D341Med (cell line): ENCODE measurements at places on chromosomes 5 and 9.

DNA sequence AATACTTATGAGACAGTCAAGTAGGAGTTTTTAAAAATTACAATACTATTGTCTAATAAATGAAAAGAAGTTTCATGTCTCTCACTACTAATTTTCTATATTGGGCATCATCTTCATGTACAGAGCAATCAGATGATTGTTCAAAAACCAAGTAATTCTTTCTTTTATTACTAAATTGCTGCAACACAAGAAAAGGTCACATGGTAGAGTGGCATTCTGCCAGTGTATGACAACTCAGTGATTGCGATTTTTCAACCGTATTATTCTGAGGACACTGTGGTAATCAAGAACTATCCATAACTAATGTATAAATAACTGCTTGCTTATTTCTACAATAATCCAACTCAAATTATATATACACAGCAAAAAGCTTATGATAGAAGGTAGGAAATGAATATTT lies 96.7 kb upstream of the GRHPR start:
- DNase-seq, result no peak

GRCh38 chr9:95971815-95972214 lies 96.3 kb downstream of the ERCC6L2 start:
- no peak for DNase-seq

GRCh38 chr9:137575716-137576411 lies 2.9 kb downstream of the DPH7 start:
- no peak for DNase-seq

DNA sequence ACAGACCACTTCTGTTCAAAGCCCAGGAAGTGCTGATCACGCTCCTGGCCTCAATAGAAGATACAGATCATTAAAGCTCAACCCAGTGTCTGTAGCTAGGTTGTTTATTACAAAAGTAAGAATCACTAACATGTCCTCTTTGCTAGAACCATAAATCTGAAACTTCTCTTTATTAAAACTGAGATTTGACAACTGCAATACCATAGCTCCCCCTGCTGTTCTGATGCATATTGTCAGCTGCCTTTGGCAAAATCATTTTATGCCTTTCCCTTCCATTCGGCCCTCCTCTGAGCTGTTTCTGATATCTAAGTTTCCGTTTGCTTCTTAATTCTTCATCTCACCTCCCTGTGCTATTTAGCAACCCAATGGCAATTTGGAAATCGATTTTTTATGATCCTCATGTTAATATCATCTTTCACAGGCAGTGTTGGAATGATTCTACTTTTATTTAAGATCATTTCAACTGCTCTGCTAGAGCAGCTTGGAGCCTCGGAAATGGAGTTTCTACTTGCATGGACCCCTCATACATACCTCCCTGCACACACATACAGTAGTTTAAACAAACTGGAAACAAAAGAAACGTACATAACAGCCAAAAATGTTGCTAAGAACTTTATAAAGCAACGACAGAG lies 998.8 kb downstream of the MAT2B start:
- DNase-seq, result peak; percentile 48

DNA sequence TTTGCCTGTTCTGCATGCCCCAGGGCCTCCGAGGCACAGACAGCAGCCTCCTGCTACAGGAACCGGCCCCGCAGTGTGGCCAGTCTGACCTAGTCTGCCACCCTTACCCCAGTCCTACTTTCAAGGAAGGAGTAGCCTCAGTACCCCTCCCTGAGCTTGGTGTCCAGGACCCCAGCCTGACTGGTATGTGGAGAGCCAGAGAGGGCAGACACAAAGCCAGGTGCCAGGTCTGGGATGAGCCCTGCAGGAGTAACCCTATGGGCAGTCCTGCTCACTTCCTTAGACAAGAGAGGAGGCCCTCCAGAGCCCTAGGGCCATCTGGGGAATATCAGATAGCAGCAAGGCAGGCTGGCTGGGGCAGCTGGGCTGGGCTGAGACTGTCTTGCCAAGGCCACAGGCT lies 67.8 kb downstream of the NRG2 start:
- DNase-seq, result no peak

DNA sequence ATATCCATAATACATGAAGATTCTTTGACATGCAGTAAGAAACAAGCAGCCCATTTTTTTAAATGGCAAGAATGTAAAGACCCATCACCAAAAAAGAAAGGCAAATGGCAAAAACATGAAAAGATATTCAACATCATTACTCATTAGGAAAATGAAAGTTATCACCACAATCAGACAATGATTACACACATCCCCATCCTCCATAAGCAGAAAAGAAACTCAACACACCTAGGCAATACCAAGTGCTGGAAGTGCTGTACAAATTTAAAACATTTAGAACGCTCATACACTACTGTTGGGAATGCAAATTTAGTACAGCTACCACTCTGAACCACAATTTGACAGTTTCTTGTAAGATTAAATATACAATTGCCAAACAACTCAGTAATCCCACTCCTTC lies 466.7 kb downstream of the ACTL7B start:
- no peak for DNase-seq

DNA sequence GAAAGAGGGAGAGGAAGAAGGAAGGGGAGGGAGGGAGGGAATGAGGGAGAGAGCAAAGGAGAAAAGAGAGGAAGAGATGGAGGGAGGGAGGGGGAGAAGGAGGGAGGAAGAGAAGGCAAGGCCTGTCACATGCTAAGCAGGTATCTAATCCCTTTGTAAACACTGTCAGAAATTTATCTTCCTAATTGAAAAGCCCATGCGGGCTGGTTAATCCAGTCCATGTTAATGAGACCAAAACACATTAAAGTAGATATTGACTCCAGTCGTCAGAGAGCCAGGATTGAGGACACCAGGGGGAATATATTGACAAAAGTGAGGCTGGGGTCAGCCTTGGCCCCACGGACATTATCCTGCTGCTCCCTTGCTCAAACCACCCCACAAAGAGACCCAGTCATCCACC lies 37.4 kb upstream of the ALDH1B1 start:
- DNase-seq, result peak; percentile 51

- DNase-seq, result no peak
Observed at GRCh38 chr9:16675131-16675530, 195.3 kb downstream of the BNC2 start.

DNA sequence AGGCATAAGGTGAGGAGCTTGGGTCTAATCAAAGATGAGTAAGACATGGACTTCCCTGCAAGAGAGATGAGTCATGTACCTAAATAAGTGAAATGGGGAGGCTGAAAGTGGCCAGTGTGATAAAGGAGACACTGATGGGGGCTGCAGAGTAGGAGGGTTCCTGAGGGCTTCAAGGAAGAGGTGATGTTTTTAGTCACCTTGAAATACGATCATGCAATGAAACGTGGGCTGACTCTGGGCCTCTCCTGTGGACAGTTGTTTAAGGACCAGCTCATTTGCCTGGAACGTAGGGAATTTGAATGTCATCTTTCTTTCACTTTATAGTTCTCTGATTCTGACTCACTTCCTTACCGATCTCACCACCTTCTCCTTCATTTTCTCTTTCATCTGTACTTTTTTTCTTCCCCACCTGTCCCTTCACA lies 49.6 kb upstream of the CPLX2 start:
- no peak for DNase-seq

DNA sequence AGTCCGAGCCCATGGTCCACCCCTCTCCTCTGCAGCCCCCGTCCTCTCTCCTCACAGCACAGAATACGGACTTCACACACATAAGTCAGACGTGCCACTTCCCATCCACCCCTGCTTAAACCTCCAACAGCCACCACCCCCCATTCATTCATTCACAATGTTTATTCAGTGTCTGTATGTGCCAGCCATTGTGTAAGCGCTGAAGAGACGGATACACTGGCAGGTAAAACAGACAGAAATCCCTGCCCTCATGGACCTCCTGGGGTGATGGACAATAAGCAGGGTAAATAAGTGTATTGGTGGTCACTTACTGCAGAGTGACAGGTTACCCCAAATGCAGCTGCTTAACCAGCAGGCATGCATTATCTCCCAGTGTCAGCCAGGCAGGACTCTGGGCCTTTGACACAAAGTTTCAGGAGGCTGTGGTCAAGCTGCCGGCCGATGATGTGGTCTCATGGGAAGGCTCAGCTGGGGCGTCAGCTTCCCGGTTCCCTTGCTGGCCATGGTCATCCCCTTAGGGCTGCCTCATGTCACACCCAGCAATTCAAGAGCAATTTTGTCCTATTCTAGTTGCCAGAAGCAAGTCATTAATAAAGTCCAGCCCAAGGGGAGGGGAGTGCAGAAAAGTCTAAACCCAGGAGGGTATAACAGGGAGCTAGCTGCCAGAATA lies 1.8 kb upstream of the PAXX start:
- DNase-seq, result no peak

DNA sequence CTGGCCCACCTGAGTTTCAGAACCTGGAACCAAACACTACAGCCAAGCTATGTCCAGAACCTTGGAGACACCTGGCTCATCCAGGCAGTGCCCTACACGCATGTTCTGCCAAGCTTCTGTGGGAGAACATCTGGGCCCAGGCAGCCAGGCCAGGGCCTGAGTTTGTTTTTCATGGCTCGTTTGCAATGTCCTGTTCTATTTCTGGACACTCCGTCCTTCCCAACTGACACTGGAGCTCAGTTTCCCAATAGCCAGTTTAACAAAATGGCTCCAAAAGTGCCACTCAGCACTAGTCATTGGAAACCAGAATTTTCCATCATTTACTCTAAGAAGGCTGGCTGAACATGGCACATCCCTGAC lies 38.6 kb downstream of the SH3RF2 start:
- no peak for DNase-seq

GRCh38 chr5:111942661-111943401 lies 185.8 kb upstream of the NREP start:
- no peak for DNase-seq

DNA sequence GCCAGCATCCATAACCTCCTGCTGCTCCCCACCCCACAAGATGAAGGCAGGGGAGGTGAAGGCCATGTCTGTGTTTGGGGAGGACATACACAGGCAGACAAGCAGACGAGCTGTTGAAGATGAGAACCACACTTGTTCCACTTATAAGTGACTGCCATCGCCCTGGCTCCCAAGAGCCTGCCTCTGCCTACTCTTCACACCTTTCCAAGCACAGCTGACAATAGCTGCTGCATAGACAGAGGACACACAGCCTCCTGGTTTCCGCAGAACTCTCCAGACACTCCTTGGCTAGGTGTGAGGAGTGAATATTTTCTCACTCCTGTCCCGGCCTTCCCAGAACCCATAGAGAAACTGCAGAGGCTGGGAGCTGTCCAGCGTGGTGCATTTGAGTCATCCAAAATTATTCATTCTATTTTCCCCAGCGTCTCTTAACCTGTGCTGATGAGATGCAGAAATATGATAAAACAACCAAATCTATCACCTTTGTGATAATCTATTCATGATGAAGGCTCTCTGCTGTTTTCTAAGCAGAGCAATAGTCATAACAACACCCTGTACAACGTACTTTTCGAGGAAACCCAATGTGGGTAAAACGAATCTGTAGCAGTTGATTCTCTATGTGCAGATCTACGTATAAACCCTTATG lies 24.7 kb downstream of the KLF9 start:
- no peak for DNase-seq

- DNase-seq, result no peak
Observed at GRCh38 chr5:133861161-133861737, 107.2 kb downstream of the C5orf15 start.

GRCh38 chr9:15512889-15513288 lies 2.1 kb upstream of the PSIP1 start:
- no peak for DNase-seq

- peak; percentile 77 for DNase-seq
Observed at GRCh38 chr5:149618581-149619248, 37.4 kb downstream of the ARHGEF37 start.

DNA sequence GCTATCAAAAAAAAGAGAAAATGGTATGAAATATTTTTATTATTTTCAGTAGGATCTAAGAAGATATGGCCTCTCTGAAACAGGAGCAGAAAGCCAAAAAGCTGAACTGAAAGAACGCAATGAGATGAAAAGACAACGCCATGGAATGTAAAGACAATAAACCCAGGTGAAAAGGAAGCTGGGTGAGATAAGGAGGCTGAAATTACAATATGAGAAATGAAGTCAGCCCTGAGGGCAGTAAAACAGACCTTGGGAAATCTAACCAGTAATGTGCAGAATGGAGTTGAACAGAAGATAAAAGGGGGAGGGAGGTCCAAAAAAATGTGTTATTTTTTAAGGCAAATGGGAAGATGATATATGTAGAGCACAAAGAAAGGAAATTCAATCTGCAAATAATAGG lies 265.3 kb downstream of the ENC1 start:
- DNase-seq, result no peak

- no peak for DNase-seq
Observed at GRCh38 chr9:127426756-127427155, 2.6 kb downstream of the ZNF79 start.

GRCh38 chr9:89777544-89777943 lies 172.7 kb downstream of the GADD45G start:
- DNase-seq, result no peak
